ENCODE measurements at places on chromosomes 11 and 22.

DNA sequence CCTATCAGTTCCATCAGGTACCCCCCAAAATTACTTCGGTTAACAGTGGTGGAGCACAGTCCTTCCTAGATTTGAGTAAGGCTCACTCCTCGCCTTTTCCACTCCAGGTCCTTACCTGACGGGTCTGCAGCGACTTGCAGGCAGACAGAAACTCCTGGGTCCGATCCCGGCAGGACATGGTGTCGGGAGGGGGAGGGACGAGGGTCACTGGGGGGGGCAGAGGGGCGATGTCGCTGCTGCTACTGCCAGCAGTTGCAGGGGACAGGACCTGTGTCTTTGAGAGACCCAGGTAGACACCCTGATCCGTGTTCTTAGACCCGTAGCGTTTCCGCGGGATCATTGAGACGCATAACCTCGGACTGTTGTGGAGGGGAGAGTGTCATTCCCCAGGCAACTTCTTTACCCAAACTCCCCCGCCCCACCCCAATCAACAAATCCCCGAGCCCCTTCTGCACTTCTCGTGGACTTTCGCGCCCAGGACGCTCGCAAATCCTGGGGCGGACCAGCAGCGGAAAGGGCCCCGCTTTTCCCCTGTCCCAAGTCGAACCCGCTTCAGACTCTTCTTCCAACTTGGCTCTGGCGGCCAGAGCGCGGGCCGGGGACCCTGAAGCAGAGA is 839 bp downstream of the STX5 start:
- DNase-seq: no peak

DNA sequence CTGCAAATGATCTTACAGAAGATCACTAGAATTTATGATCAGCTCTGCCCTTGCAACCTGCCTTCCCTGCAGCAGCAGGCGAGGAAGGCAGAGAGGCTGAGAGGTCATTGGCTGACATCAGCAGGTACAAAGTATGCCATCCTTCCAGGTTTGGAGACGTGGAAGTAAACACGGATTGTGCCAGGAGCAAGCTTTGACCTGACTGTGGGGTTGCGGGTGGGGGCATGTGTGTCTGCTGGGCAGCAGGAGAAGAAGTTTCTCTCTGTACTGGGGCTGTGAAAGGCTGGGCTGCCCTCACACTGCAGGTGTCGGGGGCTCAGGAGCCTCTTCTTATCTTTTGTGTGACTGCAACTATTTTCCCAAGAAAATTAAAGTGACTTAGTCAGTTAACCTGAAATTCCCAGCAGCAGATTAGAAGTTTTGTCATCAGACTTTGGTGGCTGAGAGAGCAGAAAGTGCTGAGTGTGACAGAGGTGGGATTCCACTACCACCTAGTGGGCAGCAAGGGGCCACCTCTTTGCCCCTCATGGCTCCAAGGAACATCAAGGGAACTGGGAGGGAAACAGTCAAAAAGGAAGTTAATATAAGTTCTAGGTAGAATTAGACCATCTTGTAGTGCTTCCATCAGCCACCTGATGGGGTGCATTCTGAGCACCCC is 565.9 kb downstream of the ETS1 start:
- peak; percentile 28 for DNase-seq

GRCh38 chr11:76624500-76625379 is 45.8 kb downstream of the LRRC32 start:
- DNase-seq: no peak

GRCh38 chr22:17569971-17570511 is 6.7 kb downstream of the SLC25A18 start:
- no peak for DNase-seq

GRCh38 chr11:70059971-70060370 is 18.1 kb upstream of the ANO1 start:
- no peak for DNase-seq

DNA sequence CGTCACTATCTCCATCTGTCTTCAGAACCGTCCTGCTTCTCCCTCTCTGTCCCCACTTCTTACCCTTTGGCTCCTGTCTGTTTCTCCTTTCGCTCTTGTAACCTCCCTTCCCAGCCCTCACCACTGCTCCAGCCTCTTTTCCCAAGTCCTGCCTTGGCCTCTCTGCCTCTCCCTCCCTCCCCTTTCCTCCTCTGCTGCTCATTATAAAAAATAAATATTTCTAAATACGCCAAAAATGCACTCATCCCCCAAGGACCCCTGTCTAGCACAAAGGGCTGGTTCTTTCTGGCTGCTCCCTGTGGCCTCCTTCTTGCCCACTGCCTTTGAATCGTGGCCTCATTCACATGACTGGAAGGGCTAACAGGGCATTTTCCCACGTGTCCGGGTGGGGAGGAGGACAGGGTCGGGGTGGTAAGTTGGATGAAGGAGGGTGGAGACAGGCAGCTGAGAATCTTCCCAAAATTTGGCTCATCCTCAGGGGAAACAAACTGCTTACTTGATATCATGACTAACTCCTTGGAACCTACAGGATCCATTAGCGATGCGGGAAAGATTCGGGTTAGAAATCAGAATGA is 26.4 kb upstream of the OAF start:
- DNase-seq: no peak

GRCh38 chr11:13318498-13319295 is 41.1 kb downstream of the BMAL1 start:
- DNase-seq: no peak

GRCh38 chr22:30704978-30705377 is 10.3 kb downstream of the OSBP2 start:
- no peak for DNase-seq

DNA sequence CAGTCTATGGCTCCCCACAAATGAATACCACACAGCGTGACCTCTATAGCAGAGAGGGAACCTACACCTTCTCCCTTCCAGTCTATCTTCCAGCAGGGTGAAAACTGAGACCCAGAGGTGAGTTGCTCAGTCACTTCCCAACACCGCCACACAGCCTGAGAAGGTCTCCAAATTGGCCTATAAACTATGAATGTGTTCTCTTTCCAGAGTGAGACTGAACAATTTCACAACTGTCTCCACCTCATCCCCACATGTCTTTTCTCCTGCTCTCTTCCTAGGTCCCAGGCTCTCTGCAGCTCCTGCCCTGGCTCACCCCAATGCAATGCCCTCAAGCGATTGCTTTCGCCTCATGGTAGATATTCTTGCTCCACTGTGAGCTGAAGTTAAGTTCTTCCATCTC is 14.0 kb downstream of the CLMP start:
- no peak for DNase-seq

DNA sequence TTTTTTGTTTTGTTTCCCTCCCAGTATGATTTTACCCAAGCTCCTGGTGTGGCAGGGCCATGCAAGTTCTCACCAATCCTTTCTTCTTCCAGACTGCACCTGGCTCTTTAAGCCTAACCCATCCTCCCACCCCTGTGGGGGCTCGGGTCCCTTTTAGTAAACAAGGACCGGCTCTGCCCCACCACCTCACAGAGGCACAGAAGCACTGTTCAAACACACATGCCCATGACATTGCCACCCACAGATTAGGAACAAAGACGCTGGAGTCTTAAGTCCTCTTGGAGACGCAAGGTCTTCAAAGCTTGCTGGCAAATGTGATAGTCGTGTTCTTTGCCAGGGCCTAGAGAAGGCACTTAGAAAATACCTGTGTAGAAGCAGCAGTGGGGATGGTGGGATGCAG is 18.9 kb downstream of the UQCR10 start:
- no peak for DNase-seq

- DNase-seq: peak; percentile 83
Measured at GRCh38 chr22:43230971-43231723, 44.2 kb upstream of the TTLL12 start.

GRCh38 chr11:36091256-36091811 is 147.5 kb downstream of the LDLRAD3 start:
- DNase-seq: no peak

GRCh38 chr22:44329179-44329796 is 16.5 kb upstream of the SHISAL1 start:
- DNase-seq: peak; percentile 87

DNA sequence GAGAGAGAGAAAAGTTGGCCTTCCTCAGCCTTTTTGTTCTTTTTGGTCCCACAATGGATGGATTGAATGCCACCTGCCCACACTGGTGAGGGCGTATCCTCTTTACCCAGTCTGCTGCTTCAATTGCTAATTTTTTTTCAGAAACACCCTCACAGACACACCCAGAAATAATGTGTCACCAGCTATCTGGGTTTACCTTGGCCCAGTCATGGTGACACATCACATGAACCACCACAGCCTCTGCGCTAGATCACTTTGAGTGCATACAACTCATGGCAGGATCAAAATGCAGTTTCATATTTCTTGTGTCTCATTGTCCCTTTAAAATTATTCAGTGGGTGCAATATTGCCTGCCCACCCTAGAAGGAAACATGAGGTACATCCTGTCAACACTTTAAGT is 63.3 kb downstream of the ADAMTS15 start:
- DNase-seq: no peak

- no peak for DNase-seq
Measured at GRCh38 chr11:45649544-45650165, 15.8 kb downstream of the CHST1 start.

GRCh38 chr22:35600476-35600875 is 16.7 kb downstream of the MB start:
- DNase-seq: no peak

GRCh38 chr22:23402275-23403151 is 177.6 kb downstream of the IGLL1 start:
- DNase-seq: peak; percentile 87

- no peak for DNase-seq
Measured at GRCh38 chr22:49712195-49712791, 115.4 kb downstream of the BRD1 start.

GRCh38 chr11:69797156-69797555 is 22.0 kb upstream of the FGF4 start:
- DNase-seq: no peak

GRCh38 chr22:18133452-18133851 is 16.5 kb upstream of the USP18 start:
- no peak for DNase-seq

DNA sequence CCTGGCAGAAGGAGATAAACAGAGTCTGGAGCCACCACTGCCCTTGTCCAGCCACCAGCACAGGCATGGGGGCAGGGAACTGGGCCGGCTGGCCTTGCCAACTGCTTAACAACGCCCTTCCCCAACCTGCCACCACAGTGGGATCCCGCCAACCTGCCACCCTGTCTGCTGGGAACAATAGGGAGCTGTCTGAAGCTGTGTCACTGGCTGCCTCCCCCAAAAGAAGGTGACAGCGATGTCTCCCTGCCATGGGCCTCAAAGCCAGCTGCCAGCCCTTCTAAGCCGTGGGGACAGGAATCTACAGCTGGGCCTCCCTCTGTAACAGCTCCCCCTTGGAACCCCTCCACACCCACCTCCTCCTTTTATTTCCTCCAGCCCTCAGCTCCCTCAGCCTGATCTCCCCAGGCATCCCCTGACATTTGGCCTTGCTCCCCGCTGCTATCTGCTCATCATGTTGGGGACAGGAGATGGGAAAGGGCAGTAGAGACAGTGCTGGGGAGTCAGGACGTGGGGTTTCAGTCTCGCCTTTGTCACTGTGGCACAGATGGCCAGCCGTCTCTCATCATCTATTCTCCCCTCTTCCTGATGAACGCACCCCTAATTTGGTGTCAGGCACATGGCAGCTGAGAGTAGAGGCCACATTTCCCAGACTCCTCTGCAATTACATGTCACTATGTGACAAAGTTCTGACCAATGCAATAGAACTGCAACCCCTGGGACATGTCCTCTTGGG is 51.3 kb upstream of the PRDM11 start:
- peak; percentile 14 for DNase-seq

- DNase-seq: peak; percentile 41
Measured at GRCh38 chr11:48116437-48117228, 100.0 kb upstream of the OR4B1 start.

GRCh38 chr11:35088676-35089075 is 50.3 kb upstream of the CD44 start:
- DNase-seq: no peak

- DNase-seq: no peak
Measured at GRCh38 chr11:28598531-28598930, 490.3 kb downstream of the METTL15 start.
